Naive thymus-derived CD4-positive, alpha-beta T cell (primary cell): ENCODE measurements at places on chromosomes 7 and 10.

DNA sequence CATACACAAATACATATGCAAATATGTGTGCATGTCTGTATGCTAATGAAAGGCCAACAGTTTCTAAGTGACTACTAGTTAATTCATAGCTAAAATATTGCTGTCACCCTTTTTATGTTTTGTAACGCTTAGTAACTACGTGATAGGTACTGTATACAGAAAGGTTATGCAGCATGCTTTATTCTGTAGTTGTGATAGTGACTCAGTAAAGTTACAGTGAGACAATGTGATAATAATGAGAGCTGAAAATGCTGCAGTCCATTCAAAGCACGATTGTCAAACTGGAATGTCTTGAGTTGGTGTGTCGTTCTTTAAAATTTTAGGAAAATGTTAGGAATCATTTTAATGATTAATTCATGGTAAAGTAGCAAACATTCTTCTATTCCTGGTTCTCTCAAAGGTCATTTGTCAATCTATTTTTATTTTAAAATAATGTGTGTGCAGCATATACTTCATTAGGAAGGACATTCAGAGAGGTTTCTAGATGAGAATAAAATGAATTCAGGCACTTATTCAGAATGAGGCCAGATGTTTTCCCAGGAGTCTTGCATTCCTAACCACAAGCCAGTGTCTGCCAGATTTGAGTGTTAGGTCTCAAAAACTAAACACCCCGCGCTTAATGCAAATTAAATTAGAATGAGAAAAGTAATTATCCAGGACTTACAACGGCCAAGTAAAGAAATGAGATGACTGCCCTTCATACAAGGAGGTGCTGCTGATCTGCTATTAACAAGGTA lies 408.8 kb upstream of the FZD8 start:
- DNase-seq, result no peak

- no peak for DNase-seq
These were observed 54.6 kb downstream of the TMEM26 start for GRCh38 chr10:61398366-61399129.

DNA sequence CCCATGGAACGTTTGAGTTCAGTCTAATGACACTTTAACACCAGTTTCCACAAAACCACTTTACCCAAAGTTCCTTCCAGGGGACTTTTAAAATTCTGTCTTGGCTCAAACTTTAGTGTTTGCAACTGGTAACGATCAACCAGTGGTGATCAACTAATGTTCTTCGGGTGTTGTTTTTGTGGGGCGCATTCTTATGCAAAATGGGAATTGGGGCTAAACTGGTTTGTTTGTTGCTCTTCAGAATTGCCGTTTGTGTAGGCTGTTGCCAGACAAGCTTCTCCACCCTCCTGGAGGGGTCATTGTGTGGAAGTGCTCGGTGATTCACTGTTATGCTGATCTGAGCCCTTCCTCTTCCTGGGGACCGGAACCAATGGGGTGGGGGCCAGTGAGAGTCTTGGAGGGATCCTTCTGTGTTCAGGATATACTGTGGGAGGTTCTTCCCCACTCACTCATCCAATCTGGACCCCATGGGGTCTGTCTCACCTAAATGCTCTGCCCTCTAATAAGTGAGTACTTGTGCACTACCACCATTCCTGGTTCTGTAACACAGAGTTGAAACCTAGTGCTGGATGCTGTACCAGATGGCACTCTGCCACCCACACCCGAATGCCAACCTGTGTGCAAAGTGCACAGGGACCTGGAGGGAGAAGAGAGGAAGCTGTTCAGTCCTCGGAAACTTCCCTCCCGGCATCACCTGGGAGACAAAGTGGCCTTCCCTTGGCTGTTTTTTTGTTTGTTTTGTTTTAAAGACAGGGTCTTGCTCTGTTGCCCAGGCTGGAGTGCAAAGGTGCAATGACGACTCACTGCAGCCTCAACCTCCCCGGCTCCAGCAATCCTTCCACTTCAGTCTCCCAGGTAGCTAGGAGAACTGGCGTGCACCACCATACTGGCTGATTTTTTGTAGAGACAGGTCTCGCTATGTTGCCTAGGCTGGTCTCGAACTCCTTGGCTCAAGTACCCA lies 2.1 kb downstream of the NFE2L3 start:
- no peak for DNase-seq

- no peak for DNase-seq
These were observed 179.7 kb upstream of the GRB10 start for GRCh38 chr7:50962281-50962883.

GRCh38 chr10:80473096-80473657 lies 19.1 kb downstream of the TSPAN14 start:
- no peak for DNase-seq

- no peak for DNase-seq
These were observed 33.0 kb upstream of the GALNTL5 start for GRCh38 chr7:151923097-151923876.

DNA sequence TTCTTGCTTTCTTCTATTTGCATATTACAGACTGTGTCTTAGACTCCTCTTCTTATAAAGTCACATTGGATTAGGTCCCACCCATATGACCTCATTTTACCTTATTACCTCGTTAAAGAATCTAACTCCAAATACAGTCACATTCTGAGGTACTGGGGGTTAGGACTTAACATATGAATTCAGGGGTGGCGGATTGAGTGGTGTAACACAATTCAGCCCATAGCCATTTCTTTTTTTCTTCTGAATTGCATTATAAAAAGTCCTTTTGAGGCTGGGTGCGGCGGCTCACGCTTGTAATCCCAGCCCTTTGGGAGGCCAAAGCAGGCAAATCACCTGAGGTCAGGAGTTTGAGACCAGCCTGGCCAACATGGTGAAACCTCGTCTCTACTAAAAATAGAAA lies 6.8 kb upstream of the HERC4 start:
- no peak for DNase-seq

GRCh38 chr10:115432188-115432819 lies 339.1 kb downstream of the ATRNL1 start:
- no peak for DNase-seq

DNA sequence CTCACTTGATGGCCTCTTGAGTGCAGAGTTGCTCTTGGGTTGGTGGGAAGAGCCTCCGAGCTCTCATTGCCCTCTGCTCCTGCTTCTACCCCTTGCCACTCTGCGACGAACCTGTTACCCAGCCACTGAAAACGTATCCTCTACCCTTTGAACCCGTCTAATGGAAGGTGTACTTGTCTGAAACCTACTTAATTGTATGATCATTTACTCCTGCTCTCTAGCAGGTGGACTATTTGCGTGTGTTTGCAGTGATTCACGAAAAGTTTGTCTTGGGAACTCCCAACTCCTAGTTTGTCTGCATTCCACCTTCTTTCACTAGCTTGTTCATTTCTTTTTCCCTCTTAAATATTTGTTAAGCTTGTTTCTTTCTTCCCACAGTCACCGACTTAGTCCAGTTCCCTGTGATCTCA lies 503 bp downstream of the CROT start:
- DNase-seq, result no peak

DNA sequence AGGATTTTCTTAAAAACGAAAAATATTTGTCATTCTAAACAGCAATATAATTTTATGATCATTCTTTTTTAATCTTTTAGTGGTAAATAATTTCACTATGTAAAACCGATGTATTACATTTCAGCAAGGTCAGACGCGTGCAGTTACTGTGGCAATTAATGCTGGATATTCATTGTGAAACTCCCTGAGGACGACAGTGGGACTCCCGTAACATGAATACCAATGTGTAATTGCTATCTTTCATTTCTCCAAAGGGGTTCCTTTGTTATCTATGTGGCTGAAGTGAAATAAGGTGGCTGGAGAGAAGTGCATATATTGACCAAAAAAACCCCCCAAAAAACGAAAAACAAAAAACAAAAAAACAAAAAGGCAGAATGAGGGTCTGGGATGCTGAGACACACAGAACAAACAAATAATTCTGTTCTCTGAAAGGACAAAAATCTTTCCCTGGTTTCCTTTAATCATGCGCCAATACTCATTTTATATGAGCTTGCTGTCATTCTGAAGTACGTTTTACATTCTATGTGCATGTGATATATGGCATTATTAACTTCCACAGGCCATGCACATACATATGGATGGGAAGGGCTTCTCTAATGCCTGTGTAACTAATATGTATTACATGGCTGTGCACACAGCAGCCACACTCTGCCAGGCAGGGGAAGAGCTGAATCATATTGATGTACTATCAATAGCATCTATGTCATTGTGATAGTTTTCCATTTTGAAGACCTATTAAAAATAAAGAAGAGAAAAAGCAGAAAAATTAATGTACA lies 161.4 kb downstream of the RAPGEF5 start:
- no peak for DNase-seq

GRCh38 chr10:372566-372965 lies 237.3 kb downstream of the ZMYND11 start:
- DNase-seq, result no peak
